ENCODE measurements at places on chromosomes 3 and 15.

- DNase-seq: no peak
Measured at GRCh38 chr3:169554611-169555010, 108.9 kb downstream of the MECOM start.

- DNase-seq: peak; percentile 25
Measured at GRCh38 chr3:127694467-127695215, 21.9 kb downstream of the ABTB1 start.

DNA sequence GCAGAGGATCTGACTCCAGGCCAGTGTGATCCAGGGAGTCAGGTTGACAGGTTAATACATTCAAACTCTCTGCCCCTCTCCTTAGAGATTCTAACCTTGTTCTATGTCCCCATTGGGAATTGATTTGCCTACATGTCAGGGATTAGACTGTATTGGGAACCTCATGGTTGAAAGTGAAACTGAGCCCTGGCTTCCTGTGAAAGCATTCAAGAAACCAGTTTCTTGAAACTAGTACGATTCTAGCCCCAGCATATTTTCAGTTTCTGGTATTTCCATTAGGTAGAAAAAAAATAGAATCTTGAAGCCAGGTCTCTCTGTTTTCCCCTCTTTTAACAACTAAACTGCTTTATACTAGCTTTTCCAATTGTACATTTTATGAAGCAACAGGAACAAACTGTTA lies 140.4 kb upstream of the ABI3BP start:
- no peak for DNase-seq

GRCh38 chr15:25719101-25719985 lies 143.8 kb downstream of the ATP10A start:
- DNase-seq: no peak

DNA sequence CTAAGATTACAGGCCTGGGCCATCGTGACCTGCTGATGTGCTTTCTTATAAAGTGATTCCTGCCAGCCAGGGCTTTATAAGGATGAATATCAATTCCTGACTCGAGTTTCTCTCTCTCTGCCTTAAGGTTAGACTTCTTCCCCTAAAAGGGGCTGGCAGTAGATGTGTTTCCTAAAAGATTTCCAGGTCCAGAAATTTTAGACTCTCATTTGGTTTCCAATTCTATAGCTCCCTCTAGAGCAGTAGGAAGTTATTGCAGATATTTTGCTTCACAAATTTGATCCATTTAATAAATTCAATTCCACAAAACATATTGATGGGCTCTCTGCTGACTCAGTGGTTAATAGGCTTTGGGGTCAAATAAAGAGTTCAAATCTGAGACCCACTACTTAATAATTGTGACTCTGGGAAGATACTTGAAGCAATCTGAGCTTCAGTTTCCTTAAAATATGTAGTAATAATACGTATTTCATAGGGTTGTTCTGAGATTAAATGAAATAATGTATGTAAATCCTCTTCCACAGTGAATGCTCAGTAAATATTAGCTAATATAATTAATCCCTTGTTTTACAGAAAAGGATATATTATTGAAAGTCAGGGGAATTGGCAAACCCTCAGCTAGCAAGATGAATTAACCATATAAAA lies 2.1 kb downstream of the TRIM69 start:
- DNase-seq: no peak

DNA sequence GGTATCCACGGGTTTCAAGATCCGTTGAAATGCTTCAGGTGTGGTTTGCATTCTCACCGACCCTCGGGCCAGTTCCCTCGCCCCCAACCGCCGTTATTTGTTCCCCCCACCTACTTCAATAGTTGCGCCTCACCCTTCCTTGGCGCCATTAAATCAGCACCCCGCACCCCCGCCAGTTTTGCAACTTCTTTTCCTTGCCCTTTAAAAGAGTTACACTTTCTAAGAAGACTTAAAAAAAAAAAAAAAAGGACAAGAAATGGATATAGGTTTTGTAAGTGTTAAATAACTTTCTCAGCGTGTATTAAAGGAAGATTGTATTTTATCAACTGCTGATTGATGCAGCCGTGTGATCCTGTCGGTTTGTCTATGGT lies 87.2 kb downstream of the NR2F2 start:
- no peak for DNase-seq

DNA sequence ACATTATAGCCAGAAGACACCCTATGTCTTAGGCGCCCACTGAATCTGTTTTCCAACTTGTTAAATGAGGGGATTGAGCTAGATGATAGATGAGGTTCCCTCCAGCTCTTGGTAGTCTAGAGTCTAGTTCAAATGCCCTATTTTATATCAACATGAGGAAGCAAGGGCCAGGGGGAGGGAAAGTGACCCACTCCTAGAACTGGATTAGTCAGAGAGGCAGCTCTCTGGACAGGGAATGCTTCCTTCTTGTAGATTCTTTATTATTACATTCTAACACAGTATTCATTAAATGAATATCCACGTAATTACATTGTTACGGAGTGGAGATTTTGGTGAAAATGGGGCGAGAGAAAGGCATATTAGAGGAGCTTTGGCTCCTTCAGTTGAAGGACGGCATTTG lies 89.5 kb downstream of the RAD18 start:
- DNase-seq: no peak

- no peak for DNase-seq
Measured at GRCh38 chr15:92751528-92751927, 96.0 kb upstream of the FAM174B start.

DNA sequence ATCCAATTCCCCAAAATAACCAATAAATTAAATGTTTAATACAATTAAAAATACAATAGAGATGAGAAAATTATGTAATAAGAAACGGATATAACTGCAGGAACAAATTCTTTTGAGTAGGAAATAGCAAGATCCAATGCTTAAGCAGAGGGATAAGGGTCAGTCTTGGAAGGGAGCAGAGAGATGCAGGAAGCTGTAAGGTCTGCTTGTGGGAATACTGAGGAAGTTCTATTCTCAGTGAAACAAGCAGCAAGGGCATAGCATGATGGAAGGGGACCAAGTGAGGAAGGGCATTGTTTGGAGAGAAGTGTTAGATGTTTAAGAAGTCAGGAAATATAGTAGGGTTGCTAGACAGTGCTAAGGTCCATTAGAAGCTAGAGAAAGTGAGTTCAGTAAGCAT lies 409.0 kb downstream of the TBC1D5 start:
- DNase-seq: no peak

GRCh38 chr3:42547401-42547945 lies 34.3 kb downstream of the SEC22C start:
- peak; percentile 72 for DNase-seq

GRCh38 chr3:115099986-115100571 lies 47.0 kb downstream of the ZBTB20 start:
- no peak for DNase-seq

DNA sequence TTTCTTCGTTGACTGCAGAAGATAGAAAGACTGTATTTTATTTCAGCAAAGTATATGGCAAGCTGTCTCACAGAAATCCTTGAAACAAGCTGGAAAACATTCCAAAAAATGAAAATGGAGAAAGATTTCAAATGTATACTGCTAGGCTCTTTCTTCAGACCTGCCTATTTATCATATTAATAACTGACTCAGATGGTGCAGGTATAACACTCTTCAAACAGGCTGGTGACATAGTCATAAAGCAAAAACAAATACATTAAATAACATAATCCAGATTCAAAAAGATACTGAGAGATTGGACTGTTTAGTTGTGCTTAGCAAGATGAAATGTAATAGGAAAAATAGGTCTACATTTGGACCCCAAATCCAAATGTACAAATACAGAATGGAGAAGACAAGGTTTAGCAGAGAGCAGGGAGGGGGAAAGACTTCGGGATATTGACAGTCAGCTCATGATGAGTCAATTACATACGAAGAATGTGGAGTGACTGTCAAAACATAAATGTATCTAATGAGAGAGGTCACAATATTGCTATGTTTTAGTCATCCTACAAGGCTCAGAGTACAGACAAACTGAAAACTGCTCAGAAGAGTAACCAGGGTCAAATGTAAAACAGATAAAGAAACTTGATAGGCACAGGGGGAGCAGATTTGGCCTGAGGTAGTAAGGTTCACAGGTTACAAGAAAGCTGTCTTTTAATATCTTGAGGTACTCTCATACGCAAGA lies 88.7 kb downstream of the DMXL2 start:
- DNase-seq: no peak

DNA sequence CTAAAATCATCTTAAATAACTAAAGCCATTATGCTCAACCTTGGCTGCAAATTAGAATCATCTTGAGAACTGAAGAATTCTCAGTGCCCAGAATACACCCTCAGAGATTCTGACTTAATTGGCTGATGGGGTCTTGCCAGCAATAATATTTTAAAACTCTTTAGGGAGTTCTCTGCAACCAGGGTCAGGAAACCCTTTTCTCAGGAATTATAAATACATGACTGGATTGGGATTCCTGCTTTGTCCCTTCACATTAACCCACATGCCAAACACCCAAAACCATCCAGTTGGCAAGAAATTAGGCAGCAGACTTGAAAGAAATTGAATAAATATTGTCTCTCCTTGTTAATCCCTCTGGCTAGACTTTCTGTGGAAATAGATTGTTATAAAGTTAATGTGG lies 482.3 kb upstream of the NECTIN3 start:
- DNase-seq: no peak

- DNase-seq: no peak
Measured at GRCh38 chr15:31403096-31403495, 76.5 kb downstream of the KLF13 start.

DNA sequence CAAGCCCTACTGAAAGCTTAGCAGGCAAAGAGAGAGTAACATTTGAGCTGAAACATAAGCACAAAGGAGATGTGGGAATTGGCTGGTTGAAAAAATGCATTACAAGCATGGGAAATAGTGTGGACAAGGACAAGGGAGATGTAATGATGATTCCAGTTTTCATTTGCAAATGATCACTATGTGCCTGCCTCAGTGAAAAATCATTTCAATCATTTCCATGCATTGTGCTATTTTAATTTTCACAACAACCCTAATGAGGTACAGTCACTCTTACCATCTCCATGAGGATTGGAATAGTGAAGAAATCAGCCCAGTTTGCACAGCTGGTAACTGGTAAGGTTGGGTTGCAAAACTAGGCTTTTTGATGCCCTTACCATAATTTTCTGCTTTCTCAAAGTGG lies 123.2 kb downstream of the ARNT2 start:
- no peak for DNase-seq

GRCh38 chr3:31132132-31132769 lies 237.8 kb upstream of the GADL1 start:
- no peak for DNase-seq

DNA sequence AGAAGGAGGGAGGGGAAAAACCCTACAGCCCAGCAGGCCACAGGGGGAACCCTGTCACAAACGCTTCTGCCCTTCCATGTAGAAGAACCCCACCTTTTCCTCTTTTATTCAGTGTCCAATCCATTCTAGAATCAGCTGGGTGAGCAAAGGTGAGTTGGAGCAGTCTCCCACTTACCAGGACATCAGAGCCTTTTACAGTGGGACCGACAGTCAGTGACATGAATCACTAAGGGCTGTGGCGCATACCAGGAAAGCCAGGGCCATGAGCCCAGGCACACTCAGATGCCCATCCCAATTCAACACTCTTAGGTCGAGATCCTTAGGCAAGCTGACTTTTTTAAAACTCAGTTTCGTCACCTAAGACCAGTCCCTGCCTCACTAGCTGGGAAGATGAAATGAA lies 146.1 kb downstream of the AQP9 start:
- no peak for DNase-seq

GRCh38 chr15:88074386-88074785 lies 182.2 kb downstream of the NTRK3 start:
- DNase-seq: no peak

DNA sequence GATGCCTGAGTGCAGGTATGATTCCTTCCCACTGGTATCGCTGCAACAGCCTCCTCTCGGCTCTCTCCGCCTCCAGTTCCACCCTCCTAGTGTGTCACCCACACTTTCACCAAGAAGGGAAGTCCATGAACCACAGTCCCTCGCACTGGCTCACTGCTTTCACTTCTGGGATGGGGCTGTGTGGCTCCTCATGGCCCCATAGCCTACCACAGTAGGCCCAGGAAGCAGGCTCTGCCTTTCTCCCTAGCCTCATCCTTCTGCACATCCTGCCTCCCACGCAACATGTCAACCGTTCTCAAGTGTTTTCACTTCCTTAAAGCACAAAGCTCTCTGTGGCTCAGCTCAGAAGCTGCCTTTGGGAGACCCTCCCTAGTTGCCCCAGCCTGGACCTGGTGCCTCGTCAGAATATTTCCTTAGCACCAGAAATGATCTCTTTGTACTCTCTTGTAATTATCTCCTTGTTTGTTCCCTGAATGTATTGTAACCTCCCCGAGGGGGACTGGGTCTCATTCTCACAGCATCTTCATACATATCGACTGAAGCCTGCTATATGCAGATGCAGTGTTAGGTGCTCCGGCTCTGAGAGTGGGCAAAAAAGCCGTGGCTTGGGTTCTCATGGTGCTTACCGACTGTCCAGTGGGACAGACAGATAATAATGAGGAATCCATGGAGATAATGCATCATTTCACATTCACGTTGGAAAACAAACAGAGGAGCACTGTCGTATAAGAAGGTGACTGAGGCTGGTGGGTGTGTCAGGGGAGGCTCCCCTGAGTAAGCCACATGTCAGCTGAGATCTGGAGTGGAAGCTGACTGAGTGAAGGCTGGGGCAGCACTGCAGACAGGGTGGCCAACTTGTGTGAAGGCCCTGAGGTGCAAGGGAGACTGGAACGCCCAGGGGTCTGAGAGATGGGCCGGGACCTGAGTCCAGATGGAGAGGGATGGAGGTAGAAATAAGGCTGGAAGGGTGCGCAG lies 107.1 kb downstream of the DGKG start:
- DNase-seq: peak; percentile 22

GRCh38 chr15:64894395-64895056 lies 17.2 kb upstream of the ANKDD1A start:
- peak; percentile 73 for DNase-seq

DNA sequence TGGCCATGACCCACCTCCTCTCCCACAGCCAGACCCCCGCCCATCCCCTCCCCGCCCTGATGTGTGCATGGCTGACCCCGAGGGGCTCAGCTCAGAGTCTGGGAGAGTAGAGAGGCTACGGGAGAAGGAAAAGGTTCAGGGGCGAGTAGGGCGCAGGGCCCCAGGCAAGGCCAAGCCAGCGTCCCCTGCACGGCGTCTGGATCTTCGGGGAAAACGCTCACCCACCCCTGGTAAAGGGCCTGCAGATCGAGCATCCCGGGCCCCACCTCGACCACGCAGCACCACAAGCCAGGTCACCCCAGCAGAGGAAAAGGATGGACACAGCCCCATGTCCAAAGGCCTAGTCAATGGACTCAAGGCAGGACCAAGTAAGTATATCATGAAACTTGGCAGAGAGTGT lies 11.7 kb downstream of the MAP1A start:
- no peak for DNase-seq

- DNase-seq: no peak
Measured at GRCh38 chr3:55066551-55067047, 138.7 kb upstream of the LRTM1 start.

GRCh38 chr3:149473357-149474249 lies 894 bp upstream of the TM4SF4 start:
- no peak for DNase-seq

- no peak for DNase-seq
Measured at GRCh38 chr15:88987591-88987933, 74.4 kb upstream of the MFGE8 start.

- no peak for DNase-seq
Measured at GRCh38 chr3:108877901-108878300, 55.3 kb downstream of the TRAT1 start.

- no peak for DNase-seq
Measured at GRCh38 chr3:113232342-113232741, 21.0 kb downstream of the BOC start.

- DNase-seq: no peak
Measured at GRCh38 chr3:84772841-84773240, 185.9 kb upstream of the CADM2 start.
